Activated naive CD8-positive, alpha-beta T cell treated with anti-CD3 and anti-CD28 coated beads for 36 hours (primary cell): ENCODE measurements at places on chromosomes 6 and 20. TPM values are rescaled to one million over a fixed set of nuclear protein-coding genes. Genes with fewer than 3 reads are reported as not detected.
A peak's percentile ranks its signal among the peaks of the same experiment; 100 is the strongest.

Gene NRN1
- 10.2 TPM for total RNA-seq

Gene NMBR
- not detected for total RNA-seq

Gene DEFB124
- not detected for total RNA-seq

Gene BPIFA1
- not detected for total RNA-seq

GRCh38 chr6:13559251-13559650 lies 15.2 kb upstream of the SIRT5 start:
- no peak for DNase-seq

GRCh38 chr6:21846541-21847451 lies 253.2 kb downstream of the SOX4 start:
- DNase-seq: peak; percentile 12

DNA sequence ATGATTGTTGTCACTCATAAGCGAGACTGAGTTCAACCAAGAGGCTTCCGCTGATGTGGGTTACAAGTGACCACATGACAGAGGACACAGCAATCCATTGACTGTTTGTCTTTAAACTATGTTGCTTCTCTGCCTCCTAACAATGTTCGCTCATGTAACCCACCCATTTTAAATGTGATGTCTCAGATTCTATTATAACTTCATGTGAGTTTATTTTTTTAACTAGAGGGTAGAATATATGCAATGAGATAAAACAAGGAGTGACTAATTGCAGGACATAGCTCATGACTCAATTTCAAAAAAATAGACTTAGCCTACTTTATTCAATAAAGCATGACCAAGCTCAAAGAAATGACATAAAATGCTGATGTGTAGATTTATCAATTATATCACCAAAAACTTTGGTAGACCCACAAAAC lies 119.2 kb upstream of the SASH1 start:
- no peak for DNase-seq

DNA sequence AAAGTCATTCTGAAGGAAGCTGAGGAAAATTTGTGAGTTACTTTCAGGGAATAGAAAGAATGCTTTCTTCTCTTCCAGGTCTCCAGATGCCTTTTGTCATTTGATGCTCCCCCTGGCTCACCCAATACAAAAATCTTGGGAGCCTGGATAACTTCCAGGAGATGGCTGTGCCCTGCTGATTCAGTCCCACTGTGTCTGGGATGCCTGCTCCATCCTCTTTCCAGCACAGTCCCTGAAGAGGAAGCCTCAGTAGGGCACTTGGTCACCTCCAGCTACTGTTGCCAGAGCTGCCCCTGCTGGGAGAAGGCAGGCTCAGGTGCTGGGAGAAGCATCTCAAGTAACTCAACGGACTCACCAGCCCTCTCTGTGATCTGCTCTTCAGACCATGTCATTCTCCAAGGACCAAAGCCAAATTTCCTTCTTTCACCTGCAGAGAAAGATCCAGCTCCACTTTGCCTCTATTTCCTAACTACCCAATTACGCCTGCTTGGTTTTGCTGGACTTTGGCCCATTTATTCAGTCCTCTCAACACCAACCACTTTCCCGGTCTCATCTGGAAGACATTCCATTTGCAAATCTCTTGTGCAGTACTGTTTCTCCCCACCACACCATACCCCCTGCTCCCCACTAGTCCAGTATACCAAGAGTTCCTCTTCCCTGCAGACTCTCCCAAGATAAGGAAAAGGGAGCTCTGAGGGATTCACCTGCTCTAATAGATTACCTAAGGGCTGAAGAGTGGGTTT lies 53.3 kb downstream of the SLC23A2 start:
- DNase-seq: no peak

DNA sequence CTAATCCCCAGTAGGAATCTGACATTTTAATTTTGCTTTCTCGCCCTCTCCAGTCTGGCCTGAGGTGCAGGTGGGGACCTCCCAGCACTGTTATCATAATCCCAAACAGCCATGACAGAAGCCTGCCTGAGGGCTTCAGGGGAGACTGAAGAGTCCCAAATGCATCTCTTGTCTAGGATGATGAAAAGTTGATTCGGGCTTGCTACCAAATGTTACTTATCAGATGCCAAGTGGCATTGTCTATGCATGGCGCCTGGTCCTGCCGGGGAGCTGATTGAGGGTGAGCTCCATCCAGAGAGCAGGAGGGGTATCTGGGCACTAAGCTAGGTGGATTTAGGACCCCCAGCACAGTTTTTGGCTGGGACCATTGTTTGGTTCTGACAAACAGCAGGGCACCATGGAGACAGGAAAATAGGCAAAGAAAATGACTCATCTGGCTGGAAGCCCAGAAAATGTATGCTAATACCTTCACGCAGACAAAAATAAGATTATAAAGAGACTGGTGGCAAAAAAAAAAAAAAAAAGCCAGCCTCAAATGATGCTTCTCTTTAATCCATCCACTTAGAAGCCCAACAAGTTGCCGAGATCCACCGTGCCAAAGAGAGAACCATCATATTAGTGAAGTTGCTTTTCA lies 513.7 kb upstream of the SULF2 start:
- DNase-seq: no peak
